Omental fat pad (tissue), 4 donors: ENCODE measurements at places on chromosomes 3 and 15.

- no peak for DNase-seq
These were observed 92.9 kb downstream of the TPRA1 start for GRCh38 chr3:127497676-127498075.

DNA sequence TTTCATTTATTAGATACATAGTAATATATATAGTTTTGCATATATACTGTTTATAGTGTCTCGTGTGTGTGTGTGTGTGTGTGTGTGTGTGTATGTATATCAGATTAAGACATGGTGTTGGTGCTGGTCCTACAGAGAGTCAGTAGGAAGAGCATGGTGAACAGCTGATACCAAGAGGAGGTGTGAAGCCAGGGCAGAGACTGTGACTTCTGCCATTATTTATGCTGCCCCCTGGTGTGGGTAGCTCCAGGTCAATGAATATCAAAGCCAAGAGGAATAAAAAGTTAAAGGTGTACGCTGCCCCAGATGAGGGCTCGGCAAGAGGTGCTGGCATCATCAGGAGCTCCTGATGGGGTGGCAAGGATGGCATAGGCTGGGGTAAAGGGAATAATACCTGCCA lies 299.5 kb upstream of the RASGRP1 start:
- no peak for DNase-seq

- no peak for DNase-seq
These were observed 101.9 kb upstream of the PFN2 start for GRCh38 chr3:150072576-150072975.

GRCh38 chr3:17749705-17750293 lies 7.4 kb upstream of the TBC1D5 start:
- DNase-seq: no peak

GRCh38 chr15:93141371-93141794 lies 52.4 kb upstream of the RGMA start:
- no peak for DNase-seq

GRCh38 chr15:71599418-71600151 lies 210.8 kb upstream of the NR2E3 start:
- DNase-seq: no peak

DNA sequence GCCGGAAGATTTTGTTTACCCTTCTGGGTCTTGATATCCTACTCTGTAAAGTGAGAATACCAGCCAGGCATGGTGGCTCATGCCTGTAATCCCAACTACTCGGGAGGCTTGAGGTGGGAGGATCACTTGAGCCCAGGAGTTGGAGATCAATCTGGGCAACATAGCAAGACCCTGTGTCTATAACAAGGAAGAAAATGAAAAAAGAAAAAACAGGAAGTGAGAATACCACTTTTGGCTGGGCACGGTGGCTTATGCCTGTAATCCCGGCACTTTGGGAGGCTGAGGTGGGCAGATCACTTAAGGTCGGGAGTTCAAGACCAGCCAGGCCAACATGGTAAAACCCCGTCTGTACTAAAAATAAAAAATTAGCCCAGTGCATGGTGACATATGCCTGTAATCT lies 36.9 kb downstream of the SFMBT1 start:
- no peak for DNase-seq

- no peak for DNase-seq
These were observed 171.8 kb upstream of the CDIN1 start for GRCh38 chr15:36407647-36408046.

DNA sequence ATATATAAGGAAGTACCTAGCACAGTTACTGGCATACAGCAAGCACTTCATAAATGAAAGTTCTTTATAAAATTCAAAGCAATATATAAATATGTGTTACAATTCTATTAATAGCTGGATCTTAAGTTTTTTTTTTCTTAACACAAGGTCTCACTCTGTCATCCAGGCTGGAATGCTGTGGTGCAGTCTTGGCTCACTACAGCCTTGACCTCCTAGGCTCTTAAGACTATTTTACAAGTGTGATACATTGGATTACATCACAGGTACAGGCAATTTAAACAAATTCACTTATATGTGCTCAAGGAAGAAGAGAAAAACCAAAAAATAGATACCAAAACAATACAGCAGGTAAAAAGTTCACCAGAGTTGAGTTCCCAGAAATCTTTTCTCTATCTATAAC lies 60.6 kb downstream of the ZNF280D start:
- DNase-seq: no peak

DNA sequence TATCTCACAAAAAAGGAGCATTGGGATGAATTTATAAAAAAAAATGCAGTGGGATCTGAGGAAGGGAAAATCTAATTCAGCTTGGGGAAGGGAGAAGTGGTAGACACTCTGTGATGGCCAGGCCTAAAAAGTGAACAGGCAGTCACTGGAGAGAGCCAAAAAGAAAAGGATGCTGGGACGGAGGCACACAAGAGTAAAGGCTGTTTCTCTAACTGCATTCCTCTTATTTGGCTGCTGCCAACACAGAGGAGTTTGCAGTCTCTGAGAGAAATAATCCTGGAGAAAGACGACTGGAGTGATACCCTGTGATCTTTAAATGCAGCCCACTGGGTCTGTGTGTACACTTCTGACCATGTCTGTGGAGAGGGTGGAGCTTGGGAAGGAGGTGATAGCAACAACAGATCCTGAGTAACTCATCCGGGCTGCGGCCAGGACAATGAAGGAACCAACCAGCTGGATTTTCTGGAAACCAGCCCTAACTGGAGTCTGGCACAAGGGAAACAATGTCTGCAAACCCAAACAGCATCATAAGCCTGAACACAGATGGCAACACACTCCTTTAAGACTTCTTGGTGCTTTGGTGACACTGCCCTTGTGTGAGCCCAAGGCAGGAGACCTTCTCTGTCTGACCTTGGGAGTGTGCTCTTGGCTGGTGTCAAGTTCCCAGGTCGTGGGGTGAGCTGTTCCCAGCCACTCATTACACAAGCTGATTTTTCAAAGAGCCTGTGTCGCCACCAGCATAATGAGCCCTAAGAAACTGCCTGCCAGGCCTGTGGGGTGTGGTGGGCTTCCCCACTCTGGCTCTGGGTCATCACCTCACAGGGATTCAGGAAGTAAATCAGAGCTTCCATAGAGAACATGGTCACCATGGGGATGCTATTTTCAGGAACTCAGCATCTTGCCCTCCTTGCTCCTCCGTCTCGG lies 8.0 kb downstream of the FYCO1 start:
- DNase-seq: no peak

DNA sequence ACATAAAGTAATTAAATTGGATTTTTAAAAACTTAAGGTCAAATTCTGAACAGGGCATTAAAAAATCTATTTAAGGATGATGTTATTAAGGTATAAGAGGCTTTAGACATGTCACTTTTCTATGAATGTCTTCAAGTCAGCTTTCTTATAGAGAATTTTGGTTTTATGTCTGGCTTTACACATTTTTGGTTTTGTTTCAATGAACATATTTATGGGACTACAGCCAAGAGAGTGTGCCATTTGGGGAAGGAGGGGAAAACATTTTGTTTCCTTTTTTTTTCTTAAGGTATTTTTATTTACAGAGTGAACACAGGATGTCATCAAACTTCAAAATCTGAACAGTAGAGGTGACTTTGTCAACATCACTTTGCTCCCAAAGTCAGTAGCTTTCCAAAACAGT lies 222.8 kb downstream of the DPH6 start:
- no peak for DNase-seq

DNA sequence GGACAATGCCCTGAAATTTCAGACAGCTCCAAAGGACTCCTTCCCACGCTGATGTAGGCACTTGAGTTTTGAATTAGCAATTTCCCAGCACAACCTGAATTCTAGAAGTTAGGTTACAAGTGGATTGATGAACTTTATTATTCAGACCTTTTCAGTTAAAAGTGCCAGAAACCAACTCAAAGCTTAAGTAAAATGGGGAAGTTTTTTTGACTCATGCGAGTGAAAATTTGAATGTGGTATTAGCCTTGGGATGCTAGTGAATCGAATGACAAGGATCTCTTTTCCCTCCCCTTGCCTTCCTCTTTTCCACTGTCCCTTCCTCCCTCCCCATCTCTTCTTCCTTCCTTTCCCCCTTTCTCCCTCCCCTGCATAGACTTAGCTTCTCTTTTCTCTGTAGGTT lies 295.1 kb upstream of the PROK2 start:
- DNase-seq: no peak

DNA sequence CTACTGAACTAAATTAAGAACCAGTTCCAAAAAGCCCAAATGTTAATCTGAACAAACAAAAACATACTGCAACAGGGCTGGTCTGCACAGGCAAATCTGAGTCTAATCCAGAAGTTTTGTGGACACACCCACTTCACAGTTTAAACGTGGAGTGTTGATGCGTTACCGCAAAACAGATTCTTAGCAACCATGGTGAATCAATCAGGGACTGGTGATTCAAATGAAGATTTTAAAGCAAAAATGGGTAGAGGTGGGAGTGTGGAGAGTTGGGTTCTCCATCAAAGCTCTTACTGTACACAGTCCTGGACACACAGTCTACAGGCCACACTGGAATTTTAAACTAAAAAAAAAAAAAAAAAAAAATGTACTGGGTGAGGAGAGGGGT lies 5.2 kb downstream of the ANXA2 start:
- DNase-seq: no peak

DNA sequence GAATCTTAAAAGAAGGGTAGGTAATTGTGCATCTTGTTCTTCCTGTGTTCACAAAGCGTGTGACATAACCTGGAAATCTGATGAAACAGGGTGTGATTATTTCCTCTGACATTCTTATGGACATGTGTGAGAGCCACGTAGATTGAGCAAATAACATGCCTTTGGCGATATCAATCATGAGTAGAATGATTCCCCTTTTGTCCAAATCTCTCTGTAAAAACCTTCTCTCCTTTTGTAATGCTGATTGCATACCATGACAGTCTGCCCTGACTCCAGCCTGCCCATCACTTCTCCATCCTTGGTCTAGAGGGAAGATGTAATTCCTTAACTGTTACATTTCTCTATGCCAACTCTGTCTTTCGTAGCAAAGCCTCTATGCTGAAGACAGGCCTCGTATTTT lies 115.0 kb downstream of the IL5RA start:
- DNase-seq: no peak

GRCh38 chr3:55270976-55271375 lies 216.1 kb downstream of the WNT5A start:
- DNase-seq: no peak

GRCh38 chr3:150680562-150680961 lies 23.2 kb downstream of the ERICH6 start:
- no peak for DNase-seq

- no peak for DNase-seq
These were observed at the start of gene PIGZ for GRCh38 chr3:196968233-196969133. TSS of gene PIGZ (minus strand) at chr3:196968833. CDS start at chr3:196952031, 16,802 bp downstream.

GRCh38 chr15:39629371-39629770 lies 48.5 kb downstream of the THBS1 start:
- DNase-seq: no peak

GRCh38 chr3:55292360-55292759 lies 194.7 kb downstream of the WNT5A start:
- no peak for DNase-seq

DNA sequence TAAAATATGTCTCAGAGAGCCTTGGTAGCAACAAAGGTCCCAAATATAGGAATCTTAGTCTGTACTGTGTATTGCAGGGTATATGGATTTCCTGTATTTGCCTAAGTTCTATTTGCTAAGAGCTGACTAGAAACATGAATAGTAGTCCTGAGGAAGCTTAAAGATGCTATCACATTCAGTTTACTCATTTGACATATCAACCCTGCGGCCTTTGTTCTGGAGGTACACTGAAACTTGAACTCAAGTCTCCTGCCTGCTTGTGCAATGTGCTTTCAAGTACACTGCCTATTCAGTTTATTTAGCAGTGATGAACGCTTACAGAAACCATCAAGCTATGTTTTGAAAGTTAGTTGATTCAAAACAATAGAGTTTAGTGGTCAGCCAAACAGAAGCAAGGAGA lies 21.1 kb downstream of the IL1RAP start:
- DNase-seq: no peak

GRCh38 chr3:12401208-12401607 lies 83.1 kb upstream of the TSEN2 start:
- no peak for DNase-seq

DNA sequence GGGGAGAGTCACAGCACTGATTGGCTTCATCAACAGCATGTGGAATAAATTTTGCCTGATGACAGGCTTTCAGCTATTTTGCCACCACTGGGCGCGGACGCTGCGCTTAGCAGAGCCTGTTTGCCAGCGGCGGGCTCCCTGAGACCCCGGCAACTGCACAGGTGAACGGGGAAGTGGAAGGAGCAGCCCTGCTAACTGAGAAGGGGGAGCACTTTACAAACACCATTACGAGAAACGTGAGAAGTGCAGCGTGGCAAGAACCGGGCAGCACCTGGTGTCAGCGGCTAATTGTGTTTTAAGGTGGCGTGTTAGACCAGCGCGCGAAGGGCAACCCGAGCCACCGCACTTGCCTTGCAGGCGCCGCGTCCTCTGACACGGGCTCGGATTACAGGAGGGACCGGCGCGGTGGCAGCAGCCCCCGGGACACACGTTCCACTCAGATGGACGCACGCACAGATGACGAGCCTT lies 307.8 kb upstream of the ARRDC4 start:
- no peak for DNase-seq

DNA sequence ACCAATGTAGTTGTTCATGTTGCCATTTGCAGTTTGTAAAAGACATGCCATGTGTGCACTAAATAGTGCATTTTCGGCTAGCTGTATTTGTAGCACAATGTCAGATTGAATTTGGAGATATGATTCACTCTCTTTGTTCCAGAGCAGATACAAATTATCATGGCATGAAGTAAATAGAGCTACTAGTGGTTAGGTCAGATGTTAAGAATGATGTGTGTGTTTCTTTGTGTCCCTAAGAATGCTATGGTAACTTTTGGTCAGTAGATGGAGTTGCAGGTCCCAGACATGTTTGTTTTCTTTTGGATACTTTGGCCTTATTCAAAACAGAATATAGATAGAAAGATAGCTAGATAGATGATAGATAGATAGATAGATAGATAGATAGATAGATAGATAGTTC lies 595.8 kb downstream of the NLGN1 start:
- no peak for DNase-seq

DNA sequence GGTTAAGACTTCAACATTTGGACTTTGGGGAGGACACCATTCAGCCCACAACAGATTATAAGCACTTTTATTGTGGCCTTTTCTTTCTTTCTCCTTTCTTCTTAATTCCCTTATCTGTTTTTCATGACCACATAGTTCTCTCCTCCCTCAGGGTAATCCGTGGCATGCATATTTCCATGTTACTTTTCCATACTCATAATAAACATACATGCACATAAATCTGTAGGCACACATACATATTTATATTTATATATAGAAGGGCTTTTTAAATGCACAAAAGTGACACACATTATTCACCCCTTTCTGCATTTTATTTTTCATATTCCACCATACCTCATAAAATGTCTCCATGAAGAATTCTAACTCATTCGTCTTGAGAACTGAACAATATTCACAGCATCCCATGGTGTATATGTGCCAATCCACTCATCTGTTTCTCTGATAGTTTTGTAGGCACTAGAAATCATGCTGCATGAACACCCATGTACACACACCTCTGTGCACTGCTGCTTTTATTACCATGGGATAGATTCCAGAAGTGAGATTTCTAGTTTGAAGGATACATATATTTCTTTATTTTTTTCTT lies 38.1 kb upstream of the GADL1 start:
- DNase-seq: no peak

- no peak for DNase-seq
These were observed 105.7 kb downstream of the ZNF385D start for GRCh38 chr3:21645121-21645897.

- DNase-seq: no peak
These were observed 508.2 kb upstream of the SUCLG2 start for GRCh38 chr3:68162644-68163043.
